Stimulated activated CD8-positive, alpha-beta memory T cell treated with anti-CD3 and anti-CD28 coated beads, Interleukin-7, amount 100 ng/mL, for 1 hour (primary cell): ENCODE measurements at places on chromosomes 2 and 18.

- no peak for DNase-seq
Observed at GRCh38 chr2:118981632-118982031, 39.6 kb downstream of the MARCO start.

- no peak for DNase-seq
Observed at GRCh38 chr2:144631636-144632035, 111.7 kb upstream of the ZEB2 start.

DNA sequence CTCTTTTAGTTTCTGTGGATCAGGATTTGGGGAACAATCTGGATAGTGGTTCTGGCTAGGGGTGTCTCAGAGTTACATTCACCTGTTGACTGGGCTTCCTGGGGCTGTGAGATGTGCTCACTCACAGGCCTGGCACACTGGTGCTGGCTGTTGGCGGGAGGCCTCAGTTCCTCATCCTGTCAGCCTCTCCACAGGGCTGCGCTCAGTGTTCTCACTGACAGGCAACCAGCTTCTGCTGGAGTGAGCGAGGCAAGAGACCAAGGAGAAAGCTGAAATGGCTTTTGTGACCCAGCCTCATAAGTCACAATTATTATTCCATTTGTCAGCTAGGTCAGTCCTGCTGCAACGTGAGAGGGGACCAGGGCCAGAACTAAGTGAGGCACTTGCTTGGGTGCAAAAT lies 180.6 kb upstream of the GLI2 start:
- DNase-seq: no peak

DNA sequence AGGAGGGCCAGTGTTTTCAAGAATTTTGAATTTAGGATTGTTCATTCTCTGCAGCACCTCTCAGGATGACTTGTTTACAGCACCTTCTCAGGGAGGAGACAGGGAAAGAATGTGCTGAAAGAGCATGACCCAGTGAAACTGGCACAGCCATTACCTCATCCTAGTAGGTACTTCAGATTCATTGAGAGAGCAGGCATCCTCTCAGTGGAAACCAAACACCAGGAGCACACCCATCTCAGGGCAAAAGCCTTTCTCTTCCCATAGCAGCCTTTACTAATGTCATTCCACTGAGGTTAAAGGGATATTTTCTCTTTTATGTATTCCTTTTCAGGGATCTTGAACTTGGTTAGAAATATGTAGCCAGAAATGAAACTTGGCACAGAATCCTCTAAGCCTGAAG lies 2.6 kb downstream of the MAP2 start:
- no peak for DNase-seq

DNA sequence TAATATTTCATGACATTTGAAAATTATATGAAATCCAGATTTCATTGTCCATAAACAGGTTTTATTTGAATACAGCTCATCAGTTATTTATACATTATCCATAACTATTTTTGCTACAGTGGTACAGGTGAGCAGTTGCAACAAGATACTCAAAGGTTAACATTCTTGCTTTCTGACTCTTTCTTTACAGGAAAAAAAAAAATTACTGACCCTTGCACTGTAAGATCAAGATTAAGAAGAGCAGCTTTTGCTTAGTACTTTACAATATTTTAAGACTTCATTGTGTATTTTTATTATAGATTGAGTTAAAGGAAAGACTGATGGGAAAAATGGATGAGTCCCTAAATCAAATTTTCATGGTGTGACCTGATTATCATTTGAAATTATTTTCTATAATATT lies 11.2 kb downstream of the ETAA1 start:
- no peak for DNase-seq

DNA sequence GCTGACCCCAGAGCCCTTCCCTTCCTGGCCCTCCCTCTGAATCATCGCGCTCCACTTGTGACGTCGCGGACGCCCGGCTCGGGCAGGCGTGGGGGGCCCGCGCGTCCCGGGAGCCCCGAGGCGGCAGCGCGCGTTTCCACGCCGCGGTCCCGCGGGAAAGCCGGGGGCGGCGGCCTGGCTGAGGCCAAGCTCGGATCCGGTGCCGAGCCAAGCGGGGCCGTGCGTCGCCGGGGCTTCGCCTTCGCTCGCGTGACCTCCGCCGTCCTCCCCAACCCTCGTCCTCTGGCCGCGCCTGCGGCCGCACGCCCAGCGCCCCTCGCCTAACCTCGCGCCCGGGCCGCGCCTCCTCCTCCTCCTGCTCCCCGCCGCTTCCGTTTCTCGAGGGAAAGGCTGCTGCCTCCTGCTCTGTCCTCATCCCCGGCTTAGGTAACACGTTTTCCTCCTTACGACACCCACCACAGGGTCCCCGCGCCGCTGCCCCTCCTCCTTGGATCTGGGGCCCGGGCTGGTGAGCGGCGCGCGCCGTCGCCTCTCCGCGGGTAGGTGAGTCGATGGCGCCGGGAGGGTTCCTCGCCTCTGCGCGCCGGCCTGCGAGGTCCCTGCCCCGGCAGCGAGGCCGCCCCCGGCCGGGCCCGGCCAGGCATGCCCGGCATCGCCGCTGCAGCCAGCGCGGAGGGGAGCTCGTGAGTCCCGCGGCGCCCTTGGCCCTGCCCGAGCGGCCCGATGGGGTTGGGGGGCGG lies at the start of gene INPP1:
INPP1 (plus strand) TSS at position 54 of the 740 bp plus-strand sequence. CDS start 16,514 bp downstream, outside the sequence.
- DNase-seq: no peak

GRCh38 chr18:76923485-76924085 lies 101.2 kb downstream of the ZNF236 start:
- no peak for DNase-seq

DNA sequence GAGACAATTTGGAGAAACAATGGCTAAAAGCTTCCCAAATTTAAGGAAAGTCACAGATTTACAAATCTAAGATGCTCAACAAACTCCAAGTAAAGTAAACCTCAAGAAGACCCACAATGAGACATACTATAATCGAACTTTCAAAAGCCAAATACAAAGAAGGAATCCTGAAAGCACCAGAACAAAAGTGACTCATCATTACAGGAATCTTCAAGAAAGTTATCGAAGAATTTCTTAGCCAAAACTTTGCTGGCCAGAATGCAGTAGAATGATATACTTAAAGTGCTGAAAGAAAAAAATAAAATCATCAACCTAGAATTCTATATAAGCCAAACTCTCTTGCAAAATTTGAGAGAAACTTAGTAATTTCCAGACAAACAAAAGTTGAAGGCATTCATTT lies 106.5 kb upstream of the TMEM200C start:
- DNase-seq: no peak

DNA sequence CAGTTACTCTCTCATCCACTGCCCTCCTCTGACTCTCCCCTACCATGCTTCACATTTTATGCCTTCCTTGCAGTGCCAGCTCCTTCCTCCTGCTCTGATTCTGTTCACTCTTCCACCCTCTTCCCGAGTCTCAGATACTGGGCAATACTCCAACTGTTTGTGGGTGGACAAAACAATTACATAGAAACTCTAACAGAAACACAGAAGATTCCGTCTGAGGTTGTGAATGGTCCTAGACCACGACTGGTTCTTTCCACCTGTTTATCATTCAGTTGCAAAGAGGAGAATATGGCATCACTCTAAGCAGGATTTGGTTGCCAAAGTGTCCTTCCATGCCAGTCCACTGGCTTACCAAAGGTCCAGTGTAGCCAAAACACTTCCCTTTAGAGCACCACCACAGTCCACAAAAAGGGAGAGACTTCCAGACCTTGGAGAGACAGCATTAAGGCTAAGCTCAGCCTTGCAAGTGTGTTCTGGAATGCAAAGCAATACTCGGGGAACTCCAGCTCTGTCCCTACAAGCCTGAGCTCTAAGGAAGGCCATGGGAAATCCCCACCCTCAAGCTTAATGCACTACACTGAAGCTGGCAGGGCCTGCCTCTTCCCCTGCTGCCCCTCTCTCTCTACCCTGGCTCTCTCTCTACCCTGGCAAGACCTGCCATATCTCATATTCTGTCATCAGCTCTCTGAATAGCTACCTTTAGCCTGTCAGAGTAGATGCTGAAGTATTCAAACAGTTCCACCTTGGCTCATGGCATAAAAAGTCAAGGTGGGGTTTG lies 33.6 kb upstream of the RND3 start:
- no peak for DNase-seq

GRCh38 chr2:118032169-118033013 lies 18.5 kb upstream of the CCDC93 start:
- DNase-seq: no peak

GRCh38 chr2:3633982-3634595 lies 23.9 kb upstream of the ALLC start:
- DNase-seq: no peak

GRCh38 chr2:127953128-127953718 lies 67.5 kb upstream of the AMMECR1L start:
- no peak for DNase-seq

GRCh38 chr2:119734047-119734446 lies 25.7 kb upstream of the PTPN4 start:
- DNase-seq: no peak

GRCh38 chr2:26672112-26672817 lies 20.3 kb upstream of the KCNK3 start:
- DNase-seq: no peak

DNA sequence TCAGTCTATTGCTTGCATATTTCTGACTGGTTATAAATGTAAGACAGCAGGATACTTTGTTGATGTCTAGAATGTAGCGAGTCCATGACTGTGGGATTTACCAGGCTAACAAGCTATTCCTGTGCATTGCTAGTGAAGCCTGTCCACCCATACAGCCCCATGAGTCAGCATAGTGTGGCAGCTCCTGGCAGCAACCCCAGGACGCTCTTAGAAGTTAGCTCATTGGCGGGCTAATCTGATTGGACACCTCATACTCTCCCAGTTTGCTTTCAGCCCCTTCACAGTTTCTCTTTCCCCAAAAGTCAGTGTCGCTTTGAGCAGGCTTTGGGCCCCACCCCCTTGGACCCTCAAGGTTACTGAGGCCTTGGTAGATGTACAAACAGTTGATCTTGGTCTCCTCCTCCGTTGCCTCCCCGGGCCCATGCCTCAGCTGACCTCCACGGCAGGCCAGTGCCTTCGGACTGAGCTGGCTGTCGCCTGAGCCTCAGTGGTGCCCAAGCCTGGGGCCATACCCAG lies 48.0 kb downstream of the COA5 start:
- no peak for DNase-seq

DNA sequence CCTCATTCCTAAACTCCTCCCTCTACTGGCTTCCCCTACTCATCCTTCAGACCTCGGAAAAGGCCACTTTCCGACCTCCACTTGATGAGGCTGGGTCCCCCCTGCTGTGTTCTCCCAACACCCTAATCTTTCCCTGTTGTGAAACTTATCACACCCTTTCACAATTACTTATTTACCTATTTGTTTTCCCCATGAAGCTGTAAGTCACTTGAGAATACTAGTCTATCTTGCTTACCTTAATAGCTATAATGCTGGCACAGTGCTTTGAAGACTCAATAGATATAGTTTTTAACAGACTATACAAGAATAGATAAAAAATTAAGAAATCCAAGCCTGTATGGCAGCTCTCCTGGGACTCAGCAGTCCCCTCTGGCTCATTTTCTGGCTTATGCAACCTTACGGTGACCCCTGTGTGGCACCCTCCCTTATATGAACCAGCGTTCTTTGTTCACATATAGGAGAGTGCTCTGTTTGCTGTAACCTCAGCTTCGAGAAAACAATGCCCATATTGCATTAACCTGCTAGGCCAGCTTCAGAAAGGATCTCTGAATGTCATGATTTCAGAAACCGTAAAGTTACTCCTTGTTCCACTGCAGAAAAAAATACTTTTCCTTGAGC lies 220.4 kb upstream of the PKDCC start:
- DNase-seq: no peak

DNA sequence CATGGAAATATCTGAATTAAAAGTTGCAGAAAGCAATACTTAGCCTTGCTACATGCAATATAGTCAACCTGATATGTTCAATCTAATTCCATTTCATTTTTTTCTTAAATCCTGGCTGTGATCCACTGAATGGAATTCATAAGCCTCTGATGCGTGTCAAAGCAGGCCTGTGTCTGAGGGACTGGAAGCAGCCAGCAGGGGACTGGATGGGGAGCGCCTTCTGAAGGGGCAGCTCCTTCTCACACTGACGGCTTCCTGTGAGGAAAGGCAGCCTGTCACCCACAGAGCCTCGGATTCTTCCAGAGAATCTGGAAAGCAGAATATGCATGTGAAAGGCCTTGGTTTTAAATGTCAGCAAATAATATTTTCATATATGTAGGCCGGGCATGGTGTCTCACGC lies 73.5 kb downstream of the KCNF1 start:
- DNase-seq: no peak

GRCh38 chr2:150095361-150096095 lies 391.9 kb downstream of the RND3 start:
- no peak for DNase-seq

DNA sequence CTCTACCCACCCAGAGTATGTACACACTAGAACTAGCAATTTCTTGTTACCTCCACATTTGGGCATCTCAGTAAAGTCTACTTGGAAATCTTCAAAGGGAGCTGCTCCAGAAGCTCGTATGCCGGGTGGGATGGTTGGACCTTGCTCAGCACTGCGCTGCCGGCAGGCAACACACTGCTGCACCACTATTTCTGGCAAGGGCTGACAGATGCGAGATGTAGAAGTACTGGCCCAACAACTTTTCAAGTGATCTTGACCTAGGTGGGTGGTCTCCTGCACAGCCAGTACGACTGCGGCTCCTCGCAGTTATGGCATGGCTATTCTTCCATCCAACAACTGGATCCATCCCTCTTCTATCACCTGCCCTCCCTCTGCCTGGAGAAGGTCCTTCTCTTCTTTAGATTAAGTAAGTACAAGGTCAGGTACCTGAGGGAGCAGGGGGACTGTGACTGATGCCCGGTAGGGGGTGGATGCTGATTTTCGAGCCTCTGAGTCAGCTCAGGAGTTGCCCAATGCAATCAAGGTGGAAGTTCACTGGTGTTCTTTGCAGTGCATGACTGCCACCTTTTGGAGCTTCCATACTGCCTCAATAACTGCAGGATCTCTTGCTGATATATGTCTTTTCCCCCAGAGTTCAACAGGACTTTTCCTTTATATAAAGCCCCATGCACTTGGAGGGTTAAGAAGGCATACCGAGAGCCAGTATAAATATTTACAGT lies 100.4 kb upstream of the SLC1A4 start:
- DNase-seq: no peak

- no peak for DNase-seq
Observed at GRCh38 chr2:149050188-149050587, 11.7 kb downstream of the LYPD6B start.

DNA sequence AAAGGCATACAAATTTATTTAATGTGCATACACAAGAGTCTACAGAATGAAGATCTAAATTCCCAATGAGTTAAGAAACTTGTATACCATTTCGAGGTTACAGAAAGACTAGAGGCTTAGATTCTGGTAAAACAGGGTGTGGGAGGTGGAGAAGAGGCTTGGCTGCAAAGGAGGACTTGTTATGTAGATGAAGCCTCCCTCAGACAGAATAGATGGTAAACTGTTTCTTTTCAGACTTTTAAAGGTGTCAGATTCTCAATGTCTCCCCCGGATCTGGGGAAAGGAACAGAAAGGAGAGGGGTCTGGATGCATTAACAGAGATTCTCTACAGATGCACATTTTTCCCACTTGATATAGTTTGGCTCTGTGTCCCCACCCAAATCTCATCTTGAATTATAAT lies 126.0 kb downstream of the ST6GAL2 start:
- DNase-seq: no peak
